ENCODE measurements at places on chromosomes 1 and 21.

GRCh38 chr1:92485381-92486250, 1.1 kb downstream of the GFI1 start:
- DNase-seq = peak; percentile 93

DNA sequence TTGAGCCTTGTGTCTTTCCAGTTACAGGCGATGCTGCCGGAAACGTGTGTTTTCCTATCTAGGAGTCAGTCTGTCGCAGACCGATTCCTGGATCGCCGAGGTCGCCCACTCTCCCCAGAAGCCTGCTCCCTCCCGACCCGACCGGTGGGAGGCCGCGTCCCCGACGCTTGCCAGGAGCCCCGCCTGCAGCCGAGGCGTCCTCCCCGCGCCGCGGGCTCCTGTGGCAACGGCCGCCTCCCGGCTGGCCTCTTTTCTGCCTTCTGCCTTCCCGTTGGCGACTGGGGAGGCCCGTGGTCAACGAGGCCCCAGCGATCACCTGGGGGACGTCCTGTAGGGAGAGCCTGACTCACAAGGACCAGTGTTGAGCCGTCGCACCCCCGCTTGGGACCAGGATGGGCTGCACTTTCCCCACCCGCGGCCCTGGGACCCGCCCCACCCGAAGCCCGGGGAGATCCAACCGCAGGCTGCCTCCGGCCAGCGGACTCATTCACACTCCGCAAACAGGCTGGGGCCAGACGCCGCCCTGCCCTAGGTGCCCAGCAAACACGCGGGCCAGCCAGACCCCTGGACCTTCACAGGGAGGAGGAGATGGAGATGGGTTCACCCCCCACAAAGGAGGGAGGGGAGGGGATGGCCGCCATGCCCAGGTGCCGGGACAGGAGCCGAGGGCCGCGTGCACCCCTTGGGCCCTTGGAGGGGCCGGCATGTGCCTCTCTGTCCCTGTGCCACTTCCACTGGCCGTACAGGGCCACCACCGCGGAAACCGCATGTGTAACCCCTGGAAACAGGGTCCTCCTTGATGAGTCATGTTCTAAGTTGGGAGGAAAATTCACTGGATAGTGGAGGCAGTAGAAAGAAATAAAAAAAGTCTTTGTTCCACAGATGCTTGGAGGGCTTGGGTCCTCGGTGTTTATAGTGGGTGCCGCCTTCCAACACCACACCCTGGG, 7.2 kb upstream of the COL6A1 start:
- peak; percentile 35 for DNase-seq

- no peak for DNase-seq
These were observed 479.2 kb upstream of the USP24 start for GRCh38 chr1:55694310-55694801.

DNA sequence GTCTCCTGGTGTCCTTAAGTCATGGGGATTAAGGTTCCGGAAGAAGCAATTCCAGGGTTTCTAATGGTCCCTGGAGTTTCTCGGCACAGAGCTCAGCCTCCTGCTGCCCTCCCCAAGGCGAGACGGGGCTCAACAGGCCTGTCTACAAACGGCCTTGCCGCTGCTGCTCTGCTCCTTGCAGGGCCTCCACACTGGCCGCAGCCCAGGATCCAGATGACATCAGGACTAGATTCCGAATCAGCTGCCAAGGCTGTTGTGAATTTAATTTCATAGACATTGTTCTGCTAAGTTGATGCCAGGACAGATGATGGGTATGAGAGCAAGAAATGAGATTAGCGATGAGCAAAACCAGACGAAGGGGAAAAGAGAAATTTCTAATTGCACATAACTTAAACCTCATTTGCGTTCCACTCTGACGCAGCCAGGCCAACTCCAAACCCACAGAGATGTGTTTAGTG, 103.6 kb upstream of the BACE2 start:
- no peak for DNase-seq

DNA sequence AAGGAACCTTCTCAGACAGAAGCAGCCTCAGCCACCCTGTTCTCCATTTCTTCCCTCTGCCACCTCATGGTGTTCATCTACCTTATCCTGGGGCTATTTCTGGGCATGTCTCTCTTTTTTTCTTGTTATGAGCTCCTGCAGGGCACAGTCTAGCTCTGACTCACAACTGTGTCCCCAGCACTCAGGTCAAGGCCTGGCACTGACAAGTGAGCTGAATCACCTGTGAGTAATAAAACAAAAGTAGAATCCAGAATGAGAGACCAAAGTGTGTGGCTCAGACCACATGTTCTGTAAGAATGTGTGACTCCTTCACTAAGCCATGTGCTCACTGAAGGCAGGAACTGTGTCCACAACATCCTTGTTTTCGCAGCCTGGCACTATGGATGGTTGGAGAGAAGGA, 23.2 kb downstream of the C1orf94 start:
- peak; percentile 20 for DNase-seq

GRCh38 chr1:114956570-114956969, 73.1 kb upstream of the TSHB start:
- DNase-seq = no peak
